Progenitor cell of endocrine pancreas (in vitro differentiated cells): ENCODE measurements at places on chromosomes 2 and 18. TPM values are rescaled to one million over a fixed set of nuclear protein-coding genes. Genes with fewer than 3 reads are reported as not detected.

RGPD6 gene
- total RNA-seq, result 28.6 and 48.2 TPM in 2 replicates

HRH4 gene
- total RNA-seq, result not detected in 2 replicates

RAMP1 gene
- 90.1 and 105 TPM in 2 replicates for total RNA-seq

SEMA4F gene
- total RNA-seq, result 11.5 and 13.4 TPM in 2 replicates

APOB gene
- 15.6 and 22.2 TPM in 2 replicates for total RNA-seq

PLB1 gene
- 0.65 and 0.78 TPM in 2 replicates for total RNA-seq

TRMT61B gene
- 22.6 and 26.0 TPM in 2 replicates for total RNA-seq

CRYGD gene
- not detected in 2 replicates for total RNA-seq

TUBB8B gene
- 0.64 and 0.93 TPM in 2 replicates for total RNA-seq

AFF3 gene
- 7.3 and 7.5 TPM in 2 replicates for total RNA-seq

RPL37A gene
- total RNA-seq, result 2,606 and 2,721 TPM in 2 replicates

CHN1 gene
- 46.1 and 50.3 TPM in 2 replicates for total RNA-seq

RGPD4 gene
- 0.11 TPM in 1 of 2 replicates, not detected in the other for total RNA-seq

TTC32 gene
- total RNA-seq, result 13.2 and 15.6 TPM in 2 replicates

RGPD3 gene
- 0.07 and 0.38 TPM in 2 replicates for total RNA-seq

MALL gene
- total RNA-seq, result 6.9 TPM in 2 replicates

DOK1 gene
- 18.5 and 20.9 TPM in 2 replicates for total RNA-seq

CXCR4 gene
- total RNA-seq, result 5.9 and 10.4 TPM in 2 replicates

SERPINB13 gene
- total RNA-seq, result not detected in 2 replicates

MSTN gene
- 0.38 TPM in 2 replicates for total RNA-seq

LDLRAD4 gene
- total RNA-seq, result 3.4 and 3.8 TPM in 2 replicates

TXNL4A gene
- total RNA-seq, result 103 and 104 TPM in 2 replicates

ST8SIA5 gene
- total RNA-seq, result 5.3 and 6.0 TPM in 2 replicates

CTNNA2 gene
- total RNA-seq, result 8.5 and 10.2 TPM in 2 replicates

POLE4 gene
- 27.7 and 33.4 TPM in 2 replicates for total RNA-seq

GATA6 gene
- total RNA-seq, result 112 and 114 TPM in 2 replicates

ERFE gene
- total RNA-seq, result 0.91 and 1.3 TPM in 2 replicates

C2orf80 gene
- not detected in 2 replicates for total RNA-seq

TUBA3E gene
- not detected in 2 replicates for total RNA-seq

MC5R gene
- not detected in 2 replicates for total RNA-seq

GREB1 gene
- total RNA-seq, result 78.8 and 82.5 TPM in 2 replicates

DNER gene
- total RNA-seq, result 0.91 TPM in 2 replicates

ARMC9 gene
- total RNA-seq, result 40.8 and 41.3 TPM in 2 replicates

EPB41L3 gene
- 41.7 and 49.8 TPM in 2 replicates for total RNA-seq

GALNT5 gene
- 0.60 and 1.2 TPM in 2 replicates for total RNA-seq

UGT1A5 gene
- not detected in 2 replicates for total RNA-seq

PROC gene
- 18.7 and 25.3 TPM in 2 replicates for total RNA-seq

ABCG5 gene
- total RNA-seq, result not detected in 2 replicates

DSG1 gene
- total RNA-seq, result not detected in 2 replicates

BUB1 gene
- total RNA-seq, result 25.4 and 26.8 TPM in 2 replicates

COL4A4 gene
- 0.41 and 0.44 TPM in 2 replicates for total RNA-seq

ARHGAP15 gene
- not detected in 2 replicates for total RNA-seq

IL1F10 gene
- not detected in 2 replicates for total RNA-seq

UGT1A8 gene
- not detected in 2 replicates for total RNA-seq

SRSF7 gene
- 258 TPM in 2 replicates for total RNA-seq

CFAP53 gene
- total RNA-seq, result 1.5 and 1.7 TPM in 2 replicates

LOXHD1 gene
- 0.33 and 0.36 TPM in 2 replicates for total RNA-seq

NETO1 gene
- 52.4 and 57.5 TPM in 2 replicates for total RNA-seq

COL6A3 gene
- total RNA-seq, result 0.82 and 1.0 TPM in 2 replicates

PGAP1 gene
- total RNA-seq, result 49.2 and 54.8 TPM in 2 replicates

MPHOSPH10 gene
- 55.4 and 69.2 TPM in 2 replicates for total RNA-seq

DNAJC5G gene
- not detected in 2 replicates for total RNA-seq

CPLX4 gene
- total RNA-seq, result not detected in 2 replicates

CHCHD5 gene
- total RNA-seq, result 37.0 and 38.4 TPM in 2 replicates
